NCI-H146 (cell line): ENCODE measurements at places on chromosomes 7 and 10.

- DNase-seq = no peak
Observed at GRCh38 chr7:4689151-4689550, 7.1 kb downstream of the FOXK1 start.

- DNase-seq = peak; percentile 82
Observed at GRCh38 chr7:3616306-3616705, 315.3 kb downstream of the SDK1 start.

- no peak for DNase-seq
Observed at GRCh38 chr10:49116509-49117375, 1.4 kb upstream of the VSTM4 start.

DNA sequence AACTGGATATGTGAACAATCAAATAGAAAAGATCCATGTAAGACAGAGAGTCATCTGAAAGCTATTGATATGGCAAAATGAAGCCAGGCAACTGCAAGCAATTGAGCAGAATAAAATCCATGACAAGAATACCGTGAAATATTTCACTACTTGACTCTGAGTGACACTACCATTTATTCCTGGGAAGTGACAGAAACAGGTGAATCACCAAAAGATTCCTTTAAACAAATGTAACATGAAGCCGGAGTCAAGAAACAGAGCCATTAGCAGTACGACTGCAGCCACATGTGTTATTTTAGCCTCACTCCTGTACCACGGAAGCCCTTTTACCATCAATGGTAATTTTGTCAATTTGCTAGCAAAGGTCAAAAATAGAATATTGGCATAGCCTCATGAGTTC is 197.7 kb upstream of the POT1 start:
- DNase-seq = no peak

DNA sequence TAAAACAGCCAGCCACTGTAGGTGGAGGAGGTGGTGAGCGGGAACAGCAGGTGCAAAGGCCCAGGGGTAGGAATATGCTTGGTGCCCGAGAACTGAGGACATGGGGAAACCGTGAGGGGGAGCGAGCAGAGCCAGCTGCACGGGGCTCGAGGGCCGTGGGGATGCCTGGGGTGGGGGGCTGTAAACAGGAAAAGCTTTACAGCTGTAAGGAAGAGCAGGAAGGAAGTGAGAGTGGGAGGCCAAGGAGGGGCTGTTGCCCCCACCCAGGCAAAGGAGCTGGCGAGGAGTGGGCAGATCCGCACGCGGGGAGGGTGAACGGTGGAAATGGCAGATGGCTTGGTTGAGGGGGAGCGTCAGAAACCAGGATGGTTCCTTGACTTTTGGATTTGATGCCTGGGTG is 34.4 kb downstream of the ZMIZ1 start:
- no peak for DNase-seq

DNA sequence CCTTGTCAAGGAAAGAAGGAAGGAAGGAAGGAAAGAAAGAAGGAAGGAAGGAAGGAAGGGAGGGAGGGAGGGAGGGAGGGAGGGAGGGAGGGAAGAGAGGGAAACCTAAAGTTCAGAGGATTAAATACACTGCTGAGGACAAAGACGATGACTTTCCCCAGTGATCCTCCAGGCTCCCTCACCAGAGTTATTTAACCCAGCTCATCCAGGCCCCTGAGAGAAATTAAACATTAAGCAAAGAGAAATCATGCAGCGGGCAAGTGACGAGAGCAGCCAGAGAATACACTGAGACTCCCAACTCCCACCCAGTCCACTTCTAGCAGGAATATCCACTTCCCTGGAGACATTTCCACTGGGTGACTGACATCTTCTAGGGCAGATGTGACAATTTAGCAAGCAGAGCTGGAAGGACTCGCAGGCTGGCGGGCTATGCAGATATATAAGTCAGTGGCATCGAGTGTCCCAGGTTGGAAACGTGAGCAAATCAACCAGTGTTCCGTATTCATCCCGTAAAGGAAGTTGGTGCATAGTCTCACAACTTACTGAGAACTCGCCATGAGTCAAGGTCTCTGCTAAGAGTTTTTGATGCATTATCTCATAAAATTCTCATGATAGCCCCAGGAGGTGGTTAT is 48.7 kb downstream of the CALML3 start:
- no peak for DNase-seq

GRCh38 chr10:76743169-76743568 is 894.4 kb downstream of the KCNMA1 start:
- DNase-seq = no peak

DNA sequence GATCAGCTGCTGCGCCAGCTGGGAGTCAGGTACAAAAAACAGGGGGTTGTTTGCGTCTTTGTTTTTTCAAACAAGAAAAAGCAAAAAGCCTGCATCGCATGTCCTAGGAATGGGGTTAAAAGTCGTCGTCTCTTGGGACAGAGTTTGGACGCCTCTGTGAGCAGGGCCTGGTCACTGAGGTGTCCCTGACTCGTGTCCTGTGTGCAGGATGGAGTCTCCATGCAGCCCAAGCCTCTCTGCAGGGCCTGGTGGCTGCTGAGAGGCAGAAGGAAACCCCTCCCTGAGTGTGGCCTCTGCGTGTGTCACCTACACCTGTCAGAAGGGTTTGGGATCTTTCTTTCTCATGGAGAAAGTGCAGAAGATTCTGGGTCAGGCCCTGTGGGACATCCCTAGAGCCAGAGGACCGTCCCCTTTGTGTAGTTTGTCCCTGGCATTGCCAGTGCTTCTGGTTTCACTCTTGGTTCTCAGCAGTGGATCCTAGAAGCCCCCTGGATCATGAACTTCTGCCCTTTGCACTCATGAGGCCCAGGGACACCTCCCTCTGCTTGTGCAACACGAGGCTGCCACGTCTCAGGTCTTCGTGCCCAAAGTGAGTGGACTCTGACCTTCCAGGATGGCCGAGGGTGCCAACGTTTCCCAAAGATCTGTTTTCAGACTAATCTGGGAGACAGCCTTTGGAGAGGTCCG is 75.0 kb downstream of the PRKAG2 start:
- DNase-seq = no peak
